Sigmoid colon (tissue), 7 donors: ENCODE measurements at places on chromosomes 12 and 14. TPM values are rescaled to one million over a fixed set of nuclear protein-coding genes. Genes with fewer than 3 reads are reported as not detected.

The SLCO1C1 gene
- 0.38 TPM for polyA plus RNA-seq

The JAG2 gene
- polyA plus RNA-seq: 12.3 TPM

The FGF6 gene
- polyA plus RNA-seq: not detected

The EID3 gene
- 2.5 TPM for polyA plus RNA-seq

GRCh38 chr12:6767353-6768319 lies 1.5 kb downstream of the PTMS start:
- peak overlapping the region; percentile 96 for H3K27ac ChIP-seq
- H3K4me3 ChIP-seq: peak overlapping the region; percentile 88
- no peak for DNase-seq
- H3K27me3 ChIP-seq: no peaks in the 10 kb centered on the region

DNA sequence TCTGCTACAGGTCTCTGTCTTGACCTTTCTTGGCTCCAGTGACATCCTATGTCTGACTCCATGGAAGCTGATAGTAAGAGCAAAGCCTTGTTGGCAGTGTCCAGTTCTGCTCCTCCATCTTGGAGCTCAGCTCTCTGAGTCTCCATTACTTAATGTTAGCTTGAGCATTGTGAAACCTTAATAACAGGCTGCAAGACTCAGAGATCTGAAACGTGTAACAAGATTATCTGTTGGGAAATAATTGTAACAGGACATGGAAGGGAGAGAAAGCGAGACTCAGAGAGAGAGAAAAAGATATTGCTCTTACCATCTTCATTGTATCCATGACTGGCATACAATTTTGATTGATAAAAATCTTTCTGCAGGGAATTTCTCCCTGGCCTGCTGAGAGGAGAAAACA lies 1365.7 kb downstream of the AACS start:
- H3K27me3 ChIP-seq: no peaks in the 10 kb centered on the region
- no peak overlapping the region for H3K27ac ChIP-seq
- H3K36me3 ChIP-seq: no peaks in the 10 kb centered on the region
- DNase-seq: no peak

- DNase-seq: no peak
- peaks cover 32% of the 10 kb centered on the region for H3K36me3 ChIP-seq
- H3K4me3 ChIP-seq: no peak overlapping the region
- no peaks in the 10 kb centered on the region for H3K27me3 ChIP-seq
- H3K27ac ChIP-seq: no peak overlapping the region
Measured at GRCh38 chr14:105455766-105456660, 18.6 kb upstream of the CRIP2 start.

DNA sequence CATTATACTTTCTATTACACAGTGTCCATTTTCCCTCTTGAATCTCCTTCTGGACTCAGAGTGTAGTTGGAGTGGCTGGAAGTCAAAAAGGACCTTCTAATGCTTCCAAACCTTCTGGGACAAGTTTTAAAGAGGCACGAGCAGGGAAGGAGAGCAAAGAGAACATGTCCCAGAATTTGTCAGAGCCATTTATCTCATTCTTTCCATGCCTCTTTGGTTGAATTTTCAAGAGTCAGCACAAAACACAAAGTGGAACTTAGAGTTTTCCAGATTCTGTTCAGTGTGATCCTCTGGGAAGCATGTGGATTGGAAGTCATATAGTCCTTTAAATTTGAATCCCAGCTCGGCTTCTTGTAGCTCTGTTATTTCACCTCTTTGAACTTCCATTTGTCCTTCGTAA lies 138.2 kb upstream of the PWP1 start:
- no peak overlapping the region for H3K27ac ChIP-seq
- no peak for DNase-seq
- no peaks in the 10 kb centered on the region for H3K36me3 ChIP-seq
- no peaks in the 10 kb centered on the region for H3K27me3 ChIP-seq

DNA sequence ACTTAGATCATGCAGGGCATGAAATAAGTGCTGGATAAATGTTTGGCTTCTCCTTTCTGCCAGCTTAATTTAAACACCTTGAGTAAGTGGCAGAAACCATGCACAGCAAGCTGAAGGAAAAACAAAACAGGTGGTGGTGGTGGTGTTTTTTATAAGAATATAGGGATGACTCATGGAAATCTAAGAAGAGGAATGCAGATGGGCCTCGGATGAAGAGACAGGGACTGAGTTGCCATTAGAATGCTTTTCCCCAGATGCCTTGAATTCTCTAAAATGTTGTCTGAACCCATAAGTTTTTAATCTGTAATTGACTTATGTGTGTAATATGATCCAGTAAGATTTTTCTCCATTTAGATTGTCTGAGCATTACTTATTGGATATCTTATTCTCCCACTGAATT lies 93.1 kb upstream of the ZDHHC17 start:
- no peak overlapping the region for H3K4me3 ChIP-seq
- peak overlapping the region; percentile 43 for H3K27ac ChIP-seq
- H3K27me3 ChIP-seq: no peaks in the 10 kb centered on the region

DNA sequence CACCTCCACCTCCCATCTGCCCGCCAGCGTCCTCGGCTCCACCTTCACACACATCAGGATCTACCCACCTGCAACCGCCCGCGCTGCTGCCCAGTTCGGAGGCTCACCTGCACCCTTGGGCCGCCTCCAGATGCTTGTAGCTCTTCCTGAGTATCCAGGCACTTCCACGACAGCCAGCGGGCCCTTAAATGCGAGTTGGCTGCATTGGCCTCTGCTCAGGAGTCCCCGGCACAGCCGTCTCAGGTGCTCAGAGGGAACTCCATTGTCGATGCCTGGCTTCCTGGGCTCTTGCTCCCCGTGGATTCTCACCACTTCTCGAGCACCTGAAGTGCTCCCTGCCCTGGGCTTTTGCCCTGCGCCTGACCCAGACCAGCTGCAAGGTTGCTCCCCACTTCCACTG lies 21.9 kb upstream of the CDCA4 start:
- H3K36me3 ChIP-seq: no peaks in the 10 kb centered on the region
- H3K4me1 ChIP-seq: no peaks in the 10 kb centered on the region
- H3K27ac ChIP-seq: no peak overlapping the region
- no peak overlapping the region for H3K4me3 ChIP-seq
- no peak for DNase-seq

GRCh38 chr12:12915656-12916055 lies 24.3 kb downstream of the GPRC5A start:
- H3K27me3 ChIP-seq: no peaks in the 10 kb centered on the region
- no peaks in the 10 kb centered on the region for H3K36me3 ChIP-seq
- H3K4me3 ChIP-seq: no peak overlapping the region
- H3K4me1 ChIP-seq: peaks cover 3% of the 10 kb centered on the region
- H3K27ac ChIP-seq: no peak overlapping the region

DNA sequence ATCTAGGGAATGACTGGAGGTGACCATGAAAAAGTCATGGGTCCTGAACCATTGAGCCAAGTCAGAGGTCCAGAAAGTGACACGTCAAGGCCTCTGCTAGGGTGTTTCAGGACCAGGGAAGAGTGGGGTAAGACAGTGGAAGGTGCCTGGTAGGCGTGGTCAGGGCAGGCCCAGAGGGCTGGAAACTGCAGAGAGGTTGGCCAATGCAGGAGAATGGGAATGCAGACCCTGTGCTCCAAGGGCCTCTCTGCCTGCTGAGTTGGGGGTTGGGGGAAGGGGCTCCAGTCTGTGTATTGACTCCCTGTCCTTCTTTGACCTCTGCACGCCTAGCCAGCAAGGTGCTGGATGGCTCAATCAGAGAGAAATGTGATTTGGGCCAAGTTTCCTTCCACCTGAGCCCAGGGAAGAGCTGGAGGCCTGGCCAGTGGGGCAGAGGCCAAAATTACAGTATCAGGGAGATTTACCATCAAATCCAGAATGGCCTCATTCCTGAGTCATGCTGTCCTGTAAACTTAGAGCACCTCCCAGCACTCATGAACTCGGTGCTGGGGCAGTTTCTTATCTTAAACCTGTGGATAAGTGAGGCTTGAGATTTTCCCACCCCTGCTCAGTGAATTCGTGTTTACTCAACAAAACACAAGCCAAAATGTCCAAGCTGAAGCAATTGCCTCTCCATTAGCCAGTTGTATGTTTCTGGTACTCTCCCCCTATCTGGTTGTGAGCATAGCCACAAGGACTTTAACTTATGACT lies 24.4 kb downstream of the IRF2BPL start:
- H3K27me3 ChIP-seq: no peaks in the 10 kb centered on the region
- no peak for DNase-seq
- H3K27ac ChIP-seq: no peak overlapping the region
- H3K4me3 ChIP-seq: no peak overlapping the region
- no peaks in the 10 kb centered on the region for H3K36me3 ChIP-seq

DNA sequence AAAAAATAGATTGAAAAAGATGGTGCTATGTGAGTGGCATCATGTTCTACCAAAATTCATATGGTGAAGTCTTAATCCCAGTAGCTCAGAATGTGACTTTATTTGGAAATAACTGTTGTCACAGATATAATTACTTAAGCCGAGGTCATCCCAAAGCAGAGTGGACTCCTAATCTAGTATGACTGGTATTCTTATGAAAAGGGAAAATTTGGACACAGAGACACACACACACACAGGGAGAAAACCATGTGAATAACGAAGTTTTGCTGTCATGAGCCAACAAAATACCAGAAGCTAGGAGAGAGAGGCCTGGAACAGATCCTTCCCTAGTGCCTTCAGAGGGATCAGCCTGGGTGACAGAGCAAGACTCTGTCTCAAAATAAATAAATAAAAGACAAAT lies 62.6 kb downstream of the FAR2 start:
- H3K27ac ChIP-seq: peak overlapping the region; percentile 73
- no peak overlapping the region for H3K4me3 ChIP-seq
- H3K36me3 ChIP-seq: no peaks in the 10 kb centered on the region
- H3K27me3 ChIP-seq: no peaks in the 10 kb centered on the region
- peaks cover 20% of the 10 kb centered on the region for H3K4me1 ChIP-seq
- DNase-seq: no peak

DNA sequence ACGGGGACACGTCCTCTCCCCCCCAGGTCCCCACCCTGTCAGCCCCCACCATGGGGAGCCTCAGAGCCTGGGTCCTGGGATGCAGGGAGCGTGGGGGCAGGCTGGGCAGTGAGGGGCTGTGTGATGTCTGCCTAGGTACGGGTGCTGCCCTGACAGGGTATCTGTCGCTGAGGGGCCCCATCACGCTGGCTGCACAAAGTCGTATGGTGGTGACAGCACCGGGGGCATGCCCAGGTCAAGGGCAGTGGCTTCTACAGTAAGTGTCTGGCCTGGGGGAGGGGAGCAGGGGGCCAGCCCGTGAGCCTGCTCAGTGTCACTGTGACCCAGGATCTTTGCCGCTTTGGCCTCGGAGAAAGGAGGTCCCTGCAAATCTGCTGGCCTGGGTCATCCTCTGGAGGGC lies 23.3 kb downstream of the PAPLN start:
- H3K4me1 ChIP-seq: no peaks in the 10 kb centered on the region
- no peaks in the 10 kb centered on the region for H3K27me3 ChIP-seq
- no peak for DNase-seq

- H3K36me3 ChIP-seq: no peaks in the 10 kb centered on the region
- peak; percentile 10 for DNase-seq
- peaks cover 9% of the 10 kb centered on the region for H3K4me1 ChIP-seq
- no peaks in the 10 kb centered on the region for H3K27me3 ChIP-seq
- H3K4me3 ChIP-seq: no peak overlapping the region
Measured at GRCh38 chr14:95059126-95059525, 98.2 kb downstream of the DICER1 start.

GRCh38 chr14:105475269-105476096 lies 862 bp downstream of the CRIP2 start:
- peak overlapping the region; percentile 55 for H3K4me3 ChIP-seq
- DNase-seq: no peak
- H3K36me3 ChIP-seq: no peaks in the 10 kb centered on the region
- no peaks in the 10 kb centered on the region for H3K4me1 ChIP-seq
- H3K27ac ChIP-seq: peak overlapping the region; percentile 77

DNA sequence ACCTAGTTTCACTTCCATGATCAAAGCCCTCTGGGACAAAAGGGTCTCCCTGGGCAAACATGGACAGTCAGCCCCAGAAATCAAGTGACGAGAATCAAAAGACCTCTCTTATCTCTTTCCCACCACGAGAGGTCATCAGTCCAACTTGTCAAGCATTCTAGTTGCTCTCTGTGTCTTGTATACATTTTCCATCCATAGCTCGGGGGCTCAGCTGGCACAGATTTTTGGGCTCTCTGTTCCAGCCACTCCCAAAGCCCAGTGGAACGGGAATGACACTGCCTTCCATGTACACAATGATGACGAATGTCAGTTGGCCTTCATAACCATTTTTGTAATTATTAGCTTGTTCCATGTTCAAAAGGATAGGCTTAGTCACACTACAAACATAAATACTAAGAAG lies 29.7 kb downstream of the NOS1 start:
- no peak overlapping the region for H3K27ac ChIP-seq
- no peak for DNase-seq
- H3K4me3 ChIP-seq: no peak overlapping the region
- H3K27me3 ChIP-seq: no peaks in the 10 kb centered on the region
